Posterior vena cava (tissue), 2 donors: ENCODE measurements at places on chromosomes 5 and 9. TPM values are rescaled to one million over a fixed set of nuclear protein-coding genes. Genes with fewer than 3 reads are reported as not detected.

The SLC12A2 gene
- total RNA-seq: 14.4 TPM

The SAXO1 gene
- total RNA-seq: 0.28 TPM

The WDR41 gene
- total RNA-seq: 42.7 TPM

The FGF1 gene
- total RNA-seq: 2.3 TPM

The ANKRD20A1 gene
- total RNA-seq: 2.2 TPM

The PTCH1 gene
- 13.2 TPM for total RNA-seq

The CYLC2 gene
- not detected for total RNA-seq

The MYORG gene
- total RNA-seq: 30.6 TPM

The PLPP7 gene
- total RNA-seq: 8.9 TPM

The TAS2R1 gene
- total RNA-seq: not detected

The C9 gene
- 0.19 TPM for total RNA-seq

The SPOCK1 gene
- total RNA-seq: 106 TPM

The RETREG1 gene
- 5.4 TPM for total RNA-seq

The PCDHGB2 gene
- total RNA-seq: 4.7 TPM

The OGN gene
- 28.4 TPM for total RNA-seq

The GPX3 gene
- 993 TPM for total RNA-seq

The TSSK1B gene
- not detected for total RNA-seq

The DMRT2 gene
- total RNA-seq: 0.24 TPM

The TRPM3 gene
- 0.90 TPM for total RNA-seq

The CDH10 gene
- total RNA-seq: not detected

The PHPT1 gene
- 87.9 TPM for total RNA-seq

The OR1L8 gene
- 0.29 TPM for total RNA-seq

The SOHLH1 gene
- total RNA-seq: not detected

The UGT3A2 gene
- total RNA-seq: not detected

The ARRDC1 gene
- 14.9 TPM for total RNA-seq

The RECK gene
- total RNA-seq: 20.1 TPM

The LRRC19 gene
- not detected for total RNA-seq

The FOXD4L4 gene
- not detected for total RNA-seq

The SLC6A7 gene
- 0.14 TPM for total RNA-seq

The IL4 gene
- not detected for total RNA-seq

The SVEP1 gene
- 97.9 TPM for total RNA-seq

The SPINK7 gene
- total RNA-seq: not detected

The DOLPP1 gene
- total RNA-seq: 5.7 TPM

The C9orf153 gene
- 0.24 TPM for total RNA-seq

The FCN2 gene
- total RNA-seq: not detected

The ENTR1 gene
- 28.7 TPM for total RNA-seq

The ENG gene
- 189 TPM for total RNA-seq

The NIPSNAP3A gene
- total RNA-seq: 28.2 TPM

The GARIN3 gene
- total RNA-seq: not detected

The PCDHB16 gene
- total RNA-seq: 3.0 TPM

The BTNL9 gene
- 22.6 TPM for total RNA-seq

The PDGFRB gene
- total RNA-seq: 251 TPM

The POC5 gene
- 9.1 TPM for total RNA-seq

The ANKRD34B gene
- total RNA-seq: not detected

The TTC16 gene
- 0.14 TPM for total RNA-seq

The INSL4 gene
- not detected for total RNA-seq

The LCN12 gene
- total RNA-seq: 0.88 TPM

The CARD9 gene
- total RNA-seq: 3.1 TPM

The EXOSC2 gene
- 18.6 TPM for total RNA-seq

The C5orf63 gene
- total RNA-seq: 4.2 TPM

The SARDH gene
- total RNA-seq: 0.62 TPM

The CHD1 gene
- total RNA-seq: 39.9 TPM

The OLFM1 gene
- 29.2 TPM for total RNA-seq

The INSYN2B gene
- 0.19 TPM for total RNA-seq

The CDC25C gene
- total RNA-seq: not detected

The PHF24 gene
- total RNA-seq: 0.93 TPM
